ENCODE measurements at places on chromosomes 1 and 21. TPM values are rescaled to one million over a fixed set of nuclear protein-coding genes. Genes with fewer than 3 reads are reported as not detected.

Gene MROH9
- total RNA-seq, result not detected

Gene DMBX1
- total RNA-seq, result 0.10 TPM

GRCh38 chr1:36446271-36446670 lies 4.0 kb downstream of the OSCP1 start:
- no peaks in the 10 kb centered on the region for H3K36me3 ChIP-seq
- H3K4me3 ChIP-seq, result no peak overlapping the region
- H3K27me3 ChIP-seq, result no peaks in the 10 kb centered on the region
- peak; percentile 48 for DNase-seq
- H3K4me1 ChIP-seq, result peaks cover 10% of the 10 kb centered on the region

DNA sequence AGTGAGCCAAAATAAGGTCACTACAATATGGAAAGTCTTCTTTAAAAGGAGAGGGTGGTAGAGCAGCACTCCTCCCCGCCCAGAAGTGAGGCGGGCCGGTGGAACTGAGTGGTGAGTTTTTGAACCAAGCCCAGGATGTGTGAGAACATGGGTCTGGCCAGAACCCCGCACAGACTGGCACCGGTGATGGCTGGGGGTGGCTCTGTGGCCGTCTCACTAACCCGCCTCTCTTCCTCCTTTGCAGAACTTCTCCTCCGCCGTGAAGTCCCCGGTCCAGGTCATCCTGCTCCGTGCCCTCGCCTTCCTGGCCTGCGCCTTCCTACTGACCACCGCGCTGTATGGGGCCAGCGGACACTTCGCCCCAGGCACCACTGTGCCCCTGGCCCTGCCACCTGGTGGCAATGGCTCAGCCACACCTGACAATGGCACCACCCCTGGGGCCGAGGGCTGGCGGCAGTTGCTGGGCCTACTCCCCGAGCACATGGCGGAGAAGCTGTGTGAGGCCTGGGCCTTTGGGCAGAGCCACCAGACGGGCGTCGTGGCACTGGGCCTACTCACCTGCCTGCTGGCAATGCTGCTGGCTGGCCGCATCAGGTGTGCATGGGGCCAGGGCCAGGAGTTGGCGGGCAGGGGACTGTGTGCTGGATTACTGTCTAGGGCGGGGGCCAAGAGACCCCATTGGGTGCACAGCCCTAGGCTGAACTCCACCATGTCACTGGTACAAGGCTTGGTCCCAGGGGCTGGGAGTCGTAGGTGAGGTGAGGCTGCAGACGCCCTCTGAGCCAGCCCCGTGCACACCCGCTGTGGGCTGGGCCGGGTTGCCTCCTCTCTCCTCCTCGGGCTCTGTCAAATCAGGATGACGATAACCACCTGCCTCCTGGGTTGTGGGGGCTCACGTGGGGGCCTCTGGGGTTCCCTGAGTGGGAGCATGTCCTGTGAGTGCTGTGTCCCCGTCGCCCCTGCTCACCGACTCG lies 12.4 kb downstream of the TMEM201 start:
- no peak for DNase-seq
- peaks cover 6% of the 10 kb centered on the region for H3K36me3 ChIP-seq
- H3K4me3 ChIP-seq, result no peak overlapping the region
- H3K4me1 ChIP-seq, result no peaks in the 10 kb centered on the region
- no peak overlapping the region for H3K27ac ChIP-seq

DNA sequence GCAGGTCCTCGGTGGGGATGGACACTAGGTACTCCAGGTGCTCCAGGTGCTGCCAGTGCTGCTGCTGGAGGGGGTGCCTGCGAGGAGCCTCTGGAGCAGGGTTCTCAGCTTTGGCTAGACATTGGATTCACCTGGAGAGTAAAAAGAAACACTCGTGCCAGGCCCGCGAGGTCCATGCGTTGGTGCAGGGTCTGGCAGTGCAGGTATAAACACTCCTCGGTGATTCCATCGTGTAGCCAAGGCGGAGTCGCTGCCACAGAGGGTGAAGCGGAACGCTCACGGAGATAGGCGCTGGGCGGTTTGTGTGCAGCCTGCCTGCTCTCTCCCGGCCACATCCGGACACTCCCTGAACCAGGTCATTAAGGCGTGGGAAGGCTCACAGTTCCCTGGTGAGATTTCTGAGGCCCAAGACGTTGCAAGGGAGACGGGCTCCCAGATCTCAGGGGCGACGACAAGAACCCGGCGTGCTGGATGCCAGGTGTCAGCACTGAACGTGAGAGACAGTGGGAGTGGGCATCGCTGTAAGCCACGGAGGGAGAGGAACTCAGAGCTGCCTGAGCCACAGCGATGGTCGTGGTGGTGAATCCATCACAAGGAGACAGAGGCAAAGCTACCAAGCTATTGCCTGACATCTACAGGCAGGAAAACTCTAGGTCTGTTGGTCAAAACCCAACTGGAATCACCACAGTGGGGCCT lies 17.2 kb upstream of the SUMO3 start:
- DNase-seq, result no peak
- no peaks in the 10 kb centered on the region for H3K36me3 ChIP-seq
- no peak overlapping the region for H3K4me3 ChIP-seq
- H3K27ac ChIP-seq, result no peak overlapping the region
- H3K4me1 ChIP-seq, result peaks cover 9% of the 10 kb centered on the region
